DMS79 (cell line): ENCODE measurements at places on chromosomes 7 and 10.
A peak's percentile ranks its signal among the peaks of the same experiment; 100 is the strongest.

DNA sequence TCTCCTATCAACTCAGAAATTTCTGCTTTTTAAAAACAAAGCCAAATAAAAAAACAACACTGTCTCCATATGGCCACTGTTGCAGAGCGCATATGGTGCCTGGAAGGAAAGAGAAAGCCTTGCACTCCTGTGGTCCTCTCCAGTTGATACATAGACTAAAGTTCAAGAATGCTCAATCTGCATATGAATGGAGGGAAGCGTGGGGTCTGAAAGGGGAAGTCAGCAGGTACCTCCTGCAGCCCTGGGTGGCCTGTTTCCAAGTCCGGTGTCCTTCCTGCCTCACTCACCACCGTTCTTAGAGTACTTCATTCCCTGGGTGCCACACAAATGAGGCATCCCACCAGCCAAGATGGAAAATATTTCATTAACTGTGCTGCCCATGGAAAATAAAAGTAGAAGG, 138.3 kb upstream of the PALS2 start:
- no peak for DNase-seq

DNA sequence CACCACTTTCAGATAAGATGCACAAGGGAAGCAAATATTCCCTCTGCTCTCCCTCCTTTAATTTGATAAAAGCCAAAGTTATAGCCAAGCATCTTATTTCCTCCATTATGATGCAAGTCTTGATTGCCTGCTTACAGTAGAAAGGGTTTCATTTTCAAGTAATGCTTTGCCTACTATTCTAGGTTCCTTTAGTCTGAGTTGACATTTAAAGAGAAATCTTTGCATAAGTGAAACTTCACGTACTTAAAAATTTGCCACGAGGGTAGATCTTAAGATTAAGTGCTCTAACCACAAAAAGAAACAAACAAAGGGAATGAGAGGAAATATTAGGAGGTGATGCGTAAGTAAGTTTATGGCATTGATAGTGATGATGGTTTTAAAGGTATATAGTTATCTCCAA, 78.1 kb upstream of the VWDE start:
- DNase-seq, result no peak

- DNase-seq, result no peak
Measured at GRCh38 chr10:24344279-24344678, 135.3 kb downstream of the KIAA1217 start.

DNA sequence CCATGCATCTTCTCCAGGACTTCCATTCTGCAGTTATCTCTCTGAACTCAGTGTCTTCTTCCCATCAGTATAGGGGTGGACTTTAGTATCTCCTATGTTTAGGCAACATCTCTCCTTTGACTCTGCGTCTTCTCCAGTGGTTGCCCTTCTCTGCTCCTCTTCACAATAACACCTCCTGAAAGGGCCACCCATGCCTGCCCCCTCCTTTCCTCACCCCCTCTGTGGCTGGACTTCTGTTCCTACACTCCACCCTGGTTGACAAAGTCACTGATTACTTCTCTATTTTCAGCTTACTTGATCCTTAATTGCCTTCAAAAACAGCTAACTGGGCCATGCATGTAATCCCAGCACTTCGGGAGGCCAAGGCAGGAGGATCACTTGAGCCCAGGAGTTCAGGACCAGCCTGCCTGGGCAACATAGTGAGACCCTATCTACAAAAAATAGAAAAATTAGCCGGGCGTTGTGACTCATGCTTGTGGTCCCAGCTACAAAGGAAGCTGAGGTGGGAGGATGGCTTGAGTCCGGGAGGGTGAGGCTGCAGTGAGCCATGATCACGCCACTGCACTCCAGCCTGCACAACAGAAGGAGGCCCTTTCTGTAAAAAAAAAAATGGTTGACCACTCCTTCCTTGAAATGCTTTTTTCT, 13.7 kb downstream of the SRGN start:
- DNase-seq, result no peak

DNA sequence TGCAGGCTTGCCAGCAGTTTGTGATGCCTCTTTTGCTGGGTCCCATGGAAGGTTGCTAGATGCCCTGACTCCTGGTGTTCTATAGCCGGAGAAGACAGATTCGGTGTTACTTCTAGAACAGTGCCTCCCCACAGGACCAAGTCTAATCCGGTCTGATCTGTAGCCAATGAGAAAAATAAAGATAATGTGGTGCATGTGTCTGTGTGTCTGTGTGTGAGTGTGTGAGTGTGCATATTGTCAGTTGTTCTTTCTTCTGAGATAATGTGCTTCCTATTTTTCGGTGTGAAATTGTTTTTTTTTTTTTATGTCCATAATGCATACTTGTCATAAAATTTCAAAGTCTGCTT, 29.7 kb upstream of the ZNRF2 start:
- DNase-seq, result no peak

GRCh38 chr7:1026721-1027161, 17.6 kb upstream of the GPR146 start:
- DNase-seq, result peak; percentile 53

- no peak for DNase-seq
Measured at GRCh38 chr10:68559841-68560185, 324 bp upstream of the TET1 start.

DNA sequence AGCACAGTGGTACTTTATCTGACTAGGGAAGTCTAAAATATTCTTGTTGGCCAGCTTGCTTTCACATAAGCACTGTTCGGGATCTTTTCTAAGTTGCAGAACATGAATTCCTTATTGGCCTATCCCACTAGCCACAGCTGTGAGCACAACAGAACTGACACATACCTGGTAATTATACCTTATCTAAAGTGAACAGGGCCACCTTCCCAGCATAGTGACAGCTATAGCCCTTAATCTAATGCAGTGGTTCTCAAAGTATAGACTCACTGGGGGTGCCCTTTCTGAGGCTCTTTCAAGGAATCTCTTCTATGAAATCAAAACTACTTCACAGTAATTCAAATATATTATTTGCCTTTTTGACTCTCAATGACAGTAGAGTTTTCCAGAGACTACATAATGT, 184.7 kb upstream of the KAT6B start:
- no peak for DNase-seq

- DNase-seq, result no peak
Measured at GRCh38 chr10:95831076-95831475, 75.1 kb downstream of the ENTPD1 start.

GRCh38 chr10:61342858-61343572, 110.2 kb downstream of the TMEM26 start:
- DNase-seq, result no peak

GRCh38 chr7:139078911-139079310, 30.6 kb downstream of the ZC3HAV1 start:
- DNase-seq, result no peak

- DNase-seq, result no peak
Measured at GRCh38 chr10:17617031-17617911, at the start of gene HACD1. Gene HACD1, minus strand, starts transcription at chr10:17617374. Its CDS starts 35 bp downstream, at chr10:17617339.

GRCh38 chr10:96511044-96511945, 2.4 kb downstream of the TLL2 start:
- DNase-seq, result no peak

DNA sequence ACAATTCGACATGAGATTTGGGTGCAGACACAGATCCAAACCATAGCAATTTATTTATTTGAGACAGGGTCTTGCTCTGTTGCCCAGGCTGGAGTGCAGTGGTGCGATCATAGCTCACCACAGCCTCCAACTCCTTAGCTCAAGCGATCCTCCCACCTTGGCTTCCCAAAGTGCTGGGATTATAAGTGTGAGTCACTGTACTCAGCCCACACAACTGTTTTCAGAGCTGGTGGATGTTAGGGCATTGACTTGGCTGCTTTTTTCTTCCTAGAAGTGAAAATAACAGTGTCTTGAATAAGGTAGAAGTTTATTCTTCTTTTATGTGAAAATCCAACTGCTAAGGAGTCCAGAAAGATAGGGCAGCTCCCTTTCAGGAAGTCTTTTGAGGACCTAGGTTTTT, 132.1 kb downstream of the CCDC3 start:
- no peak for DNase-seq

- no peak for DNase-seq
Measured at GRCh38 chr7:55570218-55570873, 2.0 kb downstream of the VOPP1 start.

DNA sequence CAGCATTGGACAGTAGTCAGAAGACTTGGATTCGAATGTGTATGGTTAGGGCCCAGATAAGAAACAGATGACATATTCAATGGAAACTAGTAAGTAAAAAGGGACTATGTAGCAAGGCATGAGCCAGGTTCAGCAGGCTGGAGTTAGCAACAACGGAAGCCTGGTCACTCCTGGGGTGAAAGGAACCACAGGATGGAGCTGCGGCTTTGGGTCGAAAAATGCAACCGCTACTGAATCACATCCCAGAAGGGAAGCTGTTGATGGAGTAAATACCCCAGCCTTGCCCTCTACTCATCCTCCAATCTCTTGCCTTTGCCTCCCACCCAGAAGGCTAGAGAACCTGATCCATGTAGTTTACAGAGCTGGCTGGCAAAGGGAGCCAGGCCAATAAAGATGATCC, 37.5 kb upstream of the EGR2 start:
- DNase-seq, result no peak

DNA sequence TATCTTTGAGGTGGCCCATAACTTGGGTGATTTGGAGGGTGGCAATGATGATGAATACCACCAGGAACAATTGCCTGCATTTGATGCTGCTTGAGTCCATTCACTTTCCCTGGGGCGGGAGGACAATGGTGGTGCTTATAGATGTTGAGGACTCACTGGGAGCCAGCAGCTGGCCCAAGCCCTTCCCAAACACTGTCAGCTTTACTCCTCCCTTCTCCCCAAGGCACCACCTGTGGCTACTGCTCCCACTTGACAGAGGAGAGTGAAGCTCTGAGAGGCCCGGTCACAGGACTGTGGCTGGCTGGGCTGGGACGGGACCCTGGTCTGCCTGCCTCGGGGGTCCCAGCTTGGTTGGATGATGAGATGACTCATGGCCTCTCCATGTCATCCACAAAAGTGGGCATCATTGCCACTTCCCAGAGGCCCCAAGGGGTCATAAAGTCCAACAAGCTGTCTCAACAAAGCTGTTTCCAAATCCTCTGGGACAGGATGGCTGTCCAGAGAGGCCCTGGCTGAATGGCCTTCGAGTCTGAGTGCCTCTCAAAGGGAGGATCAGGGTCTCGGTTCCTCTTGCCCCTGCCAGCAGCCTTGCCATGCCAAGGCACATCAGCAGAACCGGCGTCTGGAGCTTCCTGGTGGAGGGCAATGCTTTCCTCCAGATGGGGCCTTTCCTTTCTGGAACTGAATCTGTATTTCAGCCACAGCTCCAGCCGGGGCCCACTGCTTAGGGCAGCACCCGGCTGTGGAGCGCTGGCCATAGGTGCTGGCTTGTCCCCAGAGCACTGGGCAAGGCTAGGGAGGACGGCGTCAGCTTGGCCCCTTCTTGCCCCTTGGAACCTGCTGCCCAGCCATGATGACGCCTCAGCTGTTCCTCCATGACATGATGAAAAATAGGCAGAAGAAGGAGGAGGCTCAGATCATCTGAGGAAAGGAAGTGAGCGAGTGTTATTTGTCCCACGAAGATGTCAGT, 47.0 kb upstream of the PLEKHA1 start:
- DNase-seq, result no peak
